ENCODE measurements at places on chromosomes 3 and 15.

DNA sequence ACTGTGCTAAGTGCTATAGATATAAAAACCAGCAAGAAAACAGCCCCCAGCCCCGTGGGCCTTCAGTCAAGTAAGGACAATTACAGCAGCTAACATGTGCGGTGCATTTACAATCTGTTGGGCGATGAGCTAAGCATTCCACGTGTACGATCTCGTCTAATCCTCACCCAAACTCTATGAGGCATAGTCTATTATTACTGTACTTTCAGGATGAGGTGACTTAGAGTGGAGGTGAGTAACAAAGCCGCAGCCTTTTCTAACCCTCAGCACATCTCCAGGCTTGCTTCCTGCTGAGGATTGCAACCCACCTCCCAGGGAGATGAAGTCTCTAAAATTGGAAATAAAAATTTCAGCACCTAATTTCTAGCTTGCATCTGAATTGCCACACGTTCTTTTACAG lies 53.2 kb upstream of the MCF2L2 start:
- DNase-seq: no peak

DNA sequence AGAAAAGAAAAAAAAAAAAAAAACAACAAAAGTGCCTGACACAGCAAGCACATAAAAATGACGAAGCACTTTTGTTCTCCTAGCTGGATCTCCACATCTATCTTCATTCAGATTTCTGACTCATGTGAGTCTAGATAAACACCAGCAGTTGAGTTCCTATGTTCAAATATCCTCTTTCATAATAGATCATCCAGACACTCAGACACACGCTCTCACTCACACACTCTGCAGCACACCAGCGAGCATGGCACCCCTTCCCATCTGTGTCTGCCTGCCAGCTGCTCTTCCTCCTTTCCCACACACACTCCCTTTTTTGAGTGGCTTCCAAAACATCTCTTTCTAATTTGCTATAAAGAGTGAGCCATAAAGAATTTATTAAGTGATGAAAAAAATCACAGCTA lies 19.8 kb upstream of the CELF6 start:
- DNase-seq: no peak

DNA sequence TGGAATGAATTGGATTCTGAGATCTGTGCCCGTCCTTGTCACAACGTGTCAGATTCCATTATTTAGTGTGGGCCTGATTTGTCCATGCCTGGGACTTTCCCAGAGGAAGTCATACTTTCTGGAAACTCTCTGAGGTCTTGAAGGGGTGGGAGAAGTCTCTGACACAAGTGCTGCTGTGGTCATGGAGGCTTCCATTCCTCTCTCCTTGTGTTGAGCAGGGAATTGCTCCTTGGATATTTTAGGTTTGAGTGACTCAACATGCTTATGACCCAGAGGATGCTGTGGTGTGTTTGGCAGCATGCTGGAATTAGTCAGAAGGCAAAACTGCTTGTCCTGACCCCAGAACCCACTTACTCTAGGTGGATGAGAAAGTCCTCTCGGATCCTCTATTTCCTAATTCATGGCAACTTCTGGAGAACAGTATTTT lies 132.1 kb downstream of the LPP start:
- no peak for DNase-seq

- DNase-seq: no peak
Observed at GRCh38 chr15:93476491-93477177, 387.6 kb upstream of the RGMA start.

- DNase-seq: no peak
Observed at GRCh38 chr3:129065016-129065719, 4.6 kb downstream of the GP9 start.

- no peak for DNase-seq
Observed at GRCh38 chr3:170010498-170010897, 27.3 kb upstream of the GPR160 start.

DNA sequence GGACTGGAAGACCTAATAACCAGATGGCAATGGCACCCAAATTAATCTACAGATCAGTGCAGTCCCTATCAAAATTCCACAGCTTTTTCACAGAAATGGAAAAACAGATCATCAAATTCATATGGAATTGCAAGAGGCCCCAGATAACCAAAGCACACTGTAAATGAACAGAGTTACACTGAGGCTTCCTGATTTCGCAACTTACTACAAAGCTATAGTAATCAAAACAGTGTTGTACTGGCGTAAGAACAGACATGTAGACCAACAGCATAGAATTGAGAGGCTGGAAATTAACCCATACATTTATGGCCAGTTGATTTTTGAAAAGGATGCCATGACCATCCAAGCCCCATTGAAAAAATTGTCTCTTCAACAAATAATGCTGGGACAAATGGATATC lies 16.2 kb downstream of the XPC start:
- DNase-seq: no peak

- no peak for DNase-seq
Observed at GRCh38 chr3:122618614-122619013, 41.2 kb downstream of the PARP15 start.

GRCh38 chr3:135891121-135891520 lies 74.4 kb upstream of the PPP2R3A start:
- DNase-seq: no peak

DNA sequence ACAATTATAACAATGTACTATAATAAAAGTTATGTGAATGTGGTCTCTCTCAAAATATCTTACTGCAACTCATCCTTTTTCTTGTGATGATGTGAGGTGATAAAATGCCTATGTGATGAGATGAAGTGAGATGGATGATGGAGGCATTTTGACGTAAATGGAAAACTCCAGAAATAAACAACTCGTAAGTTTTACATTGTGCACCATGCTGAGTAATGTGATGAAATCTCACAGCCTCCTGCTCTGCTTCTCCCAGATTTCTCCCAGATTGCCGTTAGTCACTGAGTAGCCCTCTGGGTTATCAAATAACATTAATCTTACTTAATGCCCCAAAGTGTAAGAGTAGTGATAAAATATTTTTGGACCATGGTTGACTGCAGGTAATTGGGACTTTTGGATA lies 64.8 kb upstream of the SLCO2A1 start:
- DNase-seq: no peak

- DNase-seq: no peak
Observed at GRCh38 chr15:31255732-31256377, 70.8 kb upstream of the KLF13 start.

- DNase-seq: no peak
Observed at GRCh38 chr3:137012097-137012501, 54.3 kb downstream of the IL20RB start.

DNA sequence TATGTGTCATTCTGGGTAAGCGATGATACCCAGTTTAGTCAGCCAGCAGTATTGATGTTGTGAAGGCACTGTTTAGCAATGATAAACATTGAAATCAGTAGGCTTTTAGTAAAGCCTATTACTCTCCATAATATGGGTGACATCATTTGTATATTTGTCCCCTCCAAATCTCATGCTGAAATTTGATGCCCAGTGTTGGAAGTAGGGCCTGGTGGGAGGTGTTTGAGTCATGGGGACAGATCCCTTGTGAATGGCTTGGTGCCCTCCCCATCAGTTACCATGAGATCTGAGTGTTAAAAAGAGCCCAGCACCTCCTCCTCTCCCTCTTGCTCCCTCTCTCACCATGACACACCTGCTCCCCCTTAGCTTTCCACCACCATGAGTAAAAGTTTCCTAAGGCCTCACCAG lies 31.4 kb upstream of the FAN1 start:
- DNase-seq: no peak

- DNase-seq: no peak
Observed at GRCh38 chr3:177893331-177893730, 642.9 kb upstream of the KCNMB2 start.

GRCh38 chr15:86328658-86329057 lies 249.0 kb downstream of the AGBL1 start:
- no peak for DNase-seq

DNA sequence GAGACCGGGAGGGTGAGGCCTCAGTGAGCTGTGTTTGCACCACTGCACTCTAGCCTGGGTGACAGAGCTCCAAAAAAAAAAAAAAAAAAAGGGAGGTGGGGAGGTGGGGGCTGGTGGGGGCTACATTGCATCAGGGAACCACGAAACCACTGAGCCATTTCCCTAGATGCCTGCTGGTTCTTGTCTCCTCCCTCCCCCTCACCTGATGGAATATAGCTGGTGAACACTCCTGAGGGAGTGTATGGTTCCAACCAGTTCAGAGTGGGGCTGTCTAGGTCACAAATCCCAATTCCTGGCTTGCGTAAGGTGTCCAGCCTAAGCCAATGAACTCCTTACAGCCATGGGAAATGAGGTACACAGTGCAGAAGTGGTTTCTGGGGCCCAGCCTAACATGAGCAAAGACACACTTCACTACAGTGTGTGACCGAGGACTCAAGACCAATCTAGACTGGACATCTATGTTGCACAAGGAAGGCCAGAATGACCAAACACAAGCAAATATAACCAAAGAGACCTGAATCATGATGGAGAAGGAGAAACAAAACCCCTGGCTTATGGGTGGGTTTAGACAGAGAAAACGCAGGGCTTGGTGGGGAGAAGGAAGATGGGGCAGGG lies 39.1 kb upstream of the OSBPL11 start:
- DNase-seq: peak; percentile 15

GRCh38 chr15:63595065-63595464 lies 2.1 kb upstream of the FBXL22 start:
- no peak for DNase-seq

- no peak for DNase-seq
Observed at GRCh38 chr15:51289290-51289689, 49.1 kb downstream of the CYP19A1 start.

- no peak for DNase-seq
Observed at GRCh38 chr3:112035241-112035640, 705 bp downstream of the TMPRSS7 start.

DNA sequence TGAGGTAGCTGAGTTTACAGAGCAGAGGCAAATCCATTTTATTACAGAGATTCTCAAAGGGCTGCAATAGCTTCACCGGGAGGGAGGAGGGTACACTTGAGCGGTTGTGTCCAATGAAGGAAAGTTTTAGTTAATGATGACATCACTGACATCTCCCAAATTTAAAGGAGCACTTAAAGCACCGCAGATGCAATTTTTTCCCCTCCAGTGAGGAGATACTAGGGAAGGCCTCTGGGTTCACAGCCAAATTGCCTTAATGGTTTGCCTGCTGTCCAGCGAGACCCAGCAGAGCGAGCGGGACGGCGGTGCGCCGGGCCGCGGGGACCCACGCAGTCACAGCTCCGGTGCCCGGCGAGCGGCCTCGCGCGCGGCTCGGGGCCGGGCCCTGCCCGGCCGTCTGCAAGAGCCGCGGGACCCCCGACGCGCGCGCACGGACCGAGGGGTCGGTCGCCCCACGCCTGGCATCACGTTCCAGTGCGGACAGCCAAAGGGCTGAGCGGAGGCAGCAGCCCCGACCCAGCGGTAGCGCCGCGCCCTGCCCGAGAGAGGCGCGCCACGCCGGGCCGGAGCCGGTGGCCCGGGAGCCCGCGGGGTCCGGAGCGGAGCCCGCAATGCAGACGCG lies 160.5 kb upstream of the CHRNA7 start:
- no peak for DNase-seq

GRCh38 chr3:59796456-59796855 lies 746.6 kb upstream of the CFAP20DC start:
- DNase-seq: no peak

GRCh38 chr3:38008191-38008701 lies 17.7 kb downstream of the VILL start:
- no peak for DNase-seq

DNA sequence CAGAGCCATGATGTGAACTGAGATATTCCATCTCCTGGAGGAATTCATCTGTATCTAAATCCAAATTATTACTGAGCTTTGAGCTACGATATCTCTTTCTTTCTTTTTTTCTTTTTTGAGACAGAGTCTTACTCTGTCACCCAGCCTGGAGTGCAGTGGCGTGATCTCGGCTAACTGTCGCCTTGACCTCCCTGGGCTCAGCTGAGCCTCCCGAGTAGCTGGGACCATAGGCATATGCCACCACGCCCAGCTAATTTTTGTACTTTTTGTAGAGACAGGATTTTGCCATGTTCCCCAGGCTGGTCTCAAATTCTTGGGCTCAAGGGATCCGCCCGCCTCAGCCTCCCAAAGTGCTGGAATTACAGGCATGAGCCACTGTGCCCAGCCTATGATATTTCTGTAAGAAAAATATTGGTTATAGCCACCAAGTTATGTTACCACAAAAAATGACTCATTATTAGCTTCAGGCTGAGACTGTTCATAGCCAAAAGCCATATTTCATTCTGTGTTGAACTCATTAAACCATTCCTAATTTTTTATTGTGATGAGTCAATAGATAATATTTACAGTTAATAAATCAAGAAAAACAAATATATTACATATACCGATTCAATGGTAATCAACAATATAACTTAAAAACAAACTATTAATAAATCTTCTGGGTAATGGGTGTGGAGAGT lies 27.1 kb upstream of the SLC30A4 start:
- no peak for DNase-seq

DNA sequence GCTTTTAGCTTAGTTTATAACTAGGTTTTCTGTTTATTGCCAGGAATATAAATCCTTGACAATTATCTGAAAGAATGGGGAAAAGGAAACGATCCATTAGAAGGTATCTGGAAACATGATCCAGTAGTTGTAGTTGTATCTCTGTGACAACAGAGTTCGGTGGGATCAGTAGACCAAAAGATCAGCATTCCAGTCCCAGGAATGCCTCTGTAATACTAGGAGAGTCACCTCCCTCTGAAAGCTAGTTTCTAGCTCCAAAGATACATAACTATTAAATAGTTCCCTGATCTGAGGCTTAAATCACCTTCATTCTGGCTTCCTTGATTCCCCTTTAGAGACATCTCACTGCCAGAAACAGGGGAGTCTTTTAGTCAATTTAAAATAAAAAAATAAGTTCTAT lies 34.1 kb downstream of the MB21D2 start:
- no peak for DNase-seq

DNA sequence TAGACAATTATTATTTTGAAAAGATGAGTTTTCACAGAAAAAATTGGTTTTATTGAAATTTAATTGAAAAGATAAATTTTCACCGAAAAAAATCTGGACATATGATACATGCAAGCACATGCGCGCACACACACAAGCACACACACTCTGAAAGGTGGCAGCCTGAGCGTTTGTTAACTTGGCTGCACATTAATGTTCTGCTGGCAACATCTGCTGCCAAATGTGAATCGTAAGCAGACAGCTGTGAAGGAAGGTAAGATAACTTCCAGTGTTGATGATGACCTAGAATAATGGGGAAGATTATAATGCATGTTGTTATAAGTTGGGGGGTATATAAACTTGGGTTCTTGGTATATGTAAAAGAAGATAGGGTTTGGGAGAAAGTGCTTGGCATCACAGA lies 18.4 kb upstream of the CMTM7 start:
- DNase-seq: no peak

DNA sequence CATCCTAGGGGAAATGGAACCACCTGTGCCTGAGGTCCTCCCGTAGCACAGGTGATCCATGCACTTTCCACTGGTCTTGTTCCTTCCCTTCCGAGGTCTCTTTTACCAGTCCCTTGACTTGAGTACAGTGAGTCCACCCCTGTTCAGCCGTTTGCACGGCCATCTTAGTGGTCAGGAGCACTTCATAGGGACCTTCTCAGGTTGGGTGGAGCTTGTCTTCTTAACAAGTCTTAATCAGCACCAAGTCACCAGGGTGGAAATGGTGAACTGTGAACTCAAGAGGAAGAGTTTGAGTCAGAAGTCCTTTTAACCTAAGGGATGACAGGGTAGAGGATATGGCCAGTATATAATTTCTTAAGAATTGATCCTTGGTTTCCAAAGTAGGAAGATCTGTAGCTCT lies 21.4 kb downstream of the ARL8B start:
- no peak for DNase-seq
